ENCODE measurements at places on chromosomes 11 and 22.

GRCh38 chr11:35859301-35859700 is 84.6 kb upstream of the LDLRAD3 start:
- no peak for DNase-seq

DNA sequence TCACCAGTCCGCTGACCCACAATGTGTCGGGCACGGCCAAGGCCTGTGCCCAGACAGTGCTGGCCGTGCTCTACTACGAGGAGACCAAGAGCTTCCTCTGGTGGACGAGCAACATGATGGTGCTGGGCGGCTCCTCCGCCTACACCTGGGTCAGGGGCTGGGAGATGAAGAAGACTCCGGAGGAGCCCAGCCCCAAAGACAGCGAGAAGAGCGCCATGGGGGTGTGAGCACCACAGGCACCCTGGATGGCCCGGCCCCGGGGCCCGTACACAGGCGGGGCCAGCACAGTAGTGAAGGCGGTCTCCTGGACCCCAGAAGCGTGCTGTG is 6.1 kb downstream of the SLC35C1 start:
- DNase-seq = no peak

DNA sequence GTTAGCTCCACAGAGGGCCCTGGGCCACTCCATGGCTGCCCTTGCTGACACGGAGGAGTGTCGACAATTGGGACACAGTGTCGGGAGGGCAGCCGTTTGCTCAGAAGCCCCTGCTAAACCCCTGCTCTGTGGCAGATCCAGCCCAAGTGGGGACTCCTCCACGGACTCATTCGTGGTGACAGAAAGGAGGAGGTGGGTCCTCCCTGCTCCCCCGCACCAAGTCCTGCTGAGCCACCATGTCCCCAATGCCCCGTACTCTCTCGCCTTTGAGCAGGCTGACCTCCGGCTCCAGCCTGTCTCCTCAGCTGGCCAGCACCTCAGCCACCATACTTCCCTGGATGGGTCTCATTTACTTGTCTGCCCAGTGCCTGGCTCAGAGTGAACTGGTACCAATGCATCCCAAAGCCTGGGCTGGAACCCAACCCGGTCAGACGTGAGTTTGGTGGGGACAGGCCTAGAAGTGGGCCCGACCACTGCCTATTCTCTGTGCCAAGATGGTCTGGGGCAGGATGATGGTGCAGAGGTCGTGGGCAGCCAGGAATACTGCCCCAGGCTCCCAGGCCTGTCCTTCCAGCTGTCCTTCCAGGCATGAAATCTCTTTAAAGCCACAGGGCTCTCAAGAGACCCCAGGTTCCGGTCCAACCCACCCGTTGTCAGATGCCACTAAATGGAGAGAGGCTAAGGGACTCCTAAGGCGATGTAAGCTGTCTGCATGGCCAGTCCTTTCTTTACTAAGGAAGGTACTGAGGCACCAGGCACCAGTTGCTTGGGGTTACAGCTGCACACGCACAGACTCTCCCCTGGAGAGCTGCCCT is 4.3 kb downstream of the CBX6 start:
- DNase-seq = no peak

GRCh38 chr22:45868571-45869339 is 108.2 kb downstream of the WNT7B start:
- DNase-seq = no peak

GRCh38 chr11:2393111-2393868 is 7.3 kb upstream of the TSSC4 start:
- DNase-seq = no peak

- no peak for DNase-seq
Measured at GRCh38 chr11:19506816-19507486, 205.7 kb upstream of the NAV2 start.

DNA sequence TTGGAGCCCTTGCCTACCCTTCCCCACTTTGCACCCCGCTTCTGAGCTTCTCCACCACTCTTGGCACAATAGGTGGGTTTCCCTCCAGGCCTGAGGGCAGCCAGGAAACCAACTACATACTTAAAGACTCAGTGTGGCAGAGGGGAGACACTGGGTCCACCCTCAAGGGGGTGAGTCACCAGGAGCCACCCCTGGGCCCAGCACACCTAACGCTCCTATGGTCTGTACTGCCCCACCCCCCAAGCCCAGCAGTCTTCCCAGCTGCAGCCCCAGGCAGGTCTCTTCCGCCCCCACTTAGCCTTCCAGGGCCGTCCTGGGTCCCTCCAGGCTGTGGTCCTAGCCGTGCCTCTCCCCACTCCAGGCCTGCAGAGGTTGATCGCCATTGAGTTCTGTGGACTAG is 3.2 kb upstream of the TMPRSS13 start:
- DNase-seq = no peak

DNA sequence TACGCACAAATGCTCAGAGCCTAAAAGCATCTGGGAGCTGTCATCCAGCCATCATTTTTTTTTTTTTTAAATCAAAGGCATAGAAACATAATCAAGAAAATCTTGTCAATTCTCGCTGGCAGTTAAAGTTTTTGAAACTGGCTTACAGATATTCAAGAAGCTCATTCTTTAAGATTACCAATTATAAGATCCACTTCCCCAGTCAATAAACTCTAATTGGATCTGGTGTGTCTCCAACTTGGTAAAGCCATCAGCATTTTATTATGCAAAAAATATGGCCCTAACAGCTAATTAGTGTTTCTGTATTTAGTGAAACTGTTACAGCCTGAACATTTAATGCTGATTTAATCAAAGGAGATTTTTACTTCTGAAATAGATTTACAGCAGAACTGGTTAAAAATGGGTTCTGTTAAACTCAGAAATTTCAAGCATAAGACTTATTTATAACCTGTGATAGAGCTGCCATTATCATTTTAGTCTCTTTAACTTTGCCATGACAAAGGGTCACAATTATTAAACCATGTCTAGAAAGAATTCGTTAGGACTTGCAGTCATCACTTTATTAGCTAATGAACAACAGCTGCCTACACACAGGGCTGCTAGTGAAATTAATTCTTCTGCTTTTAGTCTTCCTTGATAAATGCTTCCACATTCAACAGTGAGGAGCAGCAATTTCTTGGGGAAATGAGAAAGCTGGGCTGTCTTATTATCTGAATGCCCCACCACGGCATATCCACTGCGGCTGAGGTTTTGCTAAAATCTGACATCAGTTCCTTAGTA is 176.4 kb upstream of the PITPNB start:
- DNase-seq = no peak

- DNase-seq = no peak
Measured at GRCh38 chr11:94734563-94735275, 33.4 kb upstream of the AMOTL1 start.

DNA sequence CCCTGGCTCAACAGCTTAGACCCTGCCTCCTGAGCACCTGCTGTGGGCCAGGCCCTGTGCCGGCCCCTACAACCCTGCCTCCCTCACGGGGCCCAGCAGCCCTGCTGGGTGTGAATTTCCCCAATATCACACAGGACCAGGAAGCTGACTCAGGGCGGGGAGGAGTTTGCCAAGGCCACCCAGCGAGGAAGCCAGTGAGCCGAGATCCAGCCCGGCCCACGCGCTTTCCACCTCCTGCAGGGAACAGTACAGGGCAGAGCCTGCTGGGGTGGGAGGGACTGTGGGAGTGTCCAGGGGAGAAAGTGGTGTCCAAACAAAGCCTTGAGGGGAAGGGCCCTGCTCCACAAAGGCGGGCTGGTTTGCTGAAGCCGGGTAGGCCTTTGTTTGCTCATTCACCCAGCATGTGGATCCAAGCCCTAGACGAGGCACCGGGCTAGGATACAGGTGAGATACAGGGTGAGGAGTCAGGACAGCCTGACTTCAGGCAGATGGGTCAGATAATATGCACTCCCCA is 26.8 kb downstream of the RPL3 start:
- no peak for DNase-seq

DNA sequence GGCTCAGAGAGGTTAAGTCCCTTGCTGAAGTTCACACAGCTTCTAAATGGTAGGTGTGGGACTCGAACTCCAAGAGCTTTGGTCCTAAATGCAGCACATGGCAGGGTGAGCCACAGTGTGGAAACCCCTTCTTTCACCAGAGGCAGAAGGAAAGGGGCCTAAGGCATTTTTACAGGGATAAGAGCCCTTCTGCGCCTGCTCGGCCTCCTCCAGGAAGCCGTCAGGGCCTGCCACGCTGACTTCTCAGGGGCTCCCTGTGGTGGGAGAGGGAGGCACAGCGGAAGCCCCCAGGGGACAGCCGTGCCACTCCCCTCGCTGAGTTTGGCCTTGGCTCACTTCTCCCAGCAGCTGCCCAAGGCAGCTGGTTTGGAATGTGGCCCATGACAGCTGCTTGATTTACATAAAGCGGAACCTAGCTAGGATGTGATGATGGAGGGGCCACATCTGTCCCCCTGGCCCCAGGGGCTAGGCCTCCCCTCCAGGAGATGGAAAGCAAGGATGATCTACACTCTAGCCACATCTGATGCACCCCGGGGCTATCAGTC is 35.4 kb downstream of the CD82 start:
- no peak for DNase-seq

DNA sequence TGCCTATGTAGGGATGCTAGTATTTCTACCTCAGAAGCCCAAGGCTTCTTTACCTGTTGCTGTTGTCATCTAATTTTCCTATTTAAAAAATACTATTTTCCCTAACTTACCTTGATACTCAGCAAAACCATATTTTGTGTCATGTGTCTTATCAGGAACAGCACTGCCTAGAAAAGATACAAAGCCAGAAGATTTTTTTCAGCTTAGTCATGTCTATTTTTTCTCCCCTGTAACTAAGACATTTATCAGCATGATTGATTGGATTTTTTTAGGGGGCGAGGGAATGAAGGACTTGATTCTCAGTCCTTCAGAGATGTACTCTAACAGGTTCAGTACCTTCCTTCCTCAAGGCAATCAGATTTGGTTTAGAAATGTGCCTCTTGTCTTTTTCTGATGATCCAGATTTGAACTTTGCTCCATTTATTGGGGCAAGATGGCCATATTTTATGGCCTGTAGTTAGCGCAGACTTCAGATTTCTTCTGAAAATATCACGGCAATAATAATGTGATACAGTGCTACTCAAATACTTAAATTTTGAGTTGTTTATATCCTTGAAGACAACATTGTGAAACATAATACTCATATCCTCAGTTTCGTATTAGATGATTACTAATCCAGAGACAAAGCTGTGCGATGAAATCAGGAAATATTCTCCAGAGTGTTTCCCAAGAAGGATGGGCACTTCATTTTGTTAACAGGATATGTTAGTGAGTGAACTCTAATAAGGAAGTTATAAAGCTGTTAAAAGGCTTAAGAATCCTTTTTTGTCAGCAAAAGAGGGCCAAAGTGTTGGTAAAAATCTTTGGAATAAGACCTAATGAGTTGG is 3.8 kb upstream of the PIK3IP1 start:
- DNase-seq = no peak

GRCh38 chr11:134272381-134273316 is 3.5 kb upstream of the GLB1L3 start:
- DNase-seq = no peak

DNA sequence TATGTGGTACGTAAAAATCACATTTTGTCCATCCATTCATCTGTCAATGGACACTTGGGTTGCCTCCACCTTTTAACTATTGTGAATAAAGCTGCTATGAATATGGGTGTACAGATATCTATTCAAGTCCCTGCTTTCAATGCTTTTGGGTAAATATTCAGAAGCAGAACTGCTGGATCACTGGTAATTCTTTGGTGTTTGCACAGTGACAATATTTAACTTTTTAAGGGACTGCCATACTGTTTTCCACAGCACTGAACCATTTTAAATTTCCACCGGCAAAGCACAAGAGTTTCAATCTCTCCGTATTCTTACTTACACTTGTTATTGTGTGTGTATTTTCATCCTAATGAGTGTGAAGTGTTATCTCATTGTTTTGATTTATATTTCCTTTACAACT is 79.4 kb downstream of the RBFOX2 start:
- no peak for DNase-seq

- DNase-seq = no peak
Measured at GRCh38 chr11:92751594-92751993, 217.9 kb upstream of the MTNR1B start.

- DNase-seq = peak; percentile 43
Measured at GRCh38 chr22:37193629-37194191, 5.7 kb upstream of the C1QTNF6 start.

DNA sequence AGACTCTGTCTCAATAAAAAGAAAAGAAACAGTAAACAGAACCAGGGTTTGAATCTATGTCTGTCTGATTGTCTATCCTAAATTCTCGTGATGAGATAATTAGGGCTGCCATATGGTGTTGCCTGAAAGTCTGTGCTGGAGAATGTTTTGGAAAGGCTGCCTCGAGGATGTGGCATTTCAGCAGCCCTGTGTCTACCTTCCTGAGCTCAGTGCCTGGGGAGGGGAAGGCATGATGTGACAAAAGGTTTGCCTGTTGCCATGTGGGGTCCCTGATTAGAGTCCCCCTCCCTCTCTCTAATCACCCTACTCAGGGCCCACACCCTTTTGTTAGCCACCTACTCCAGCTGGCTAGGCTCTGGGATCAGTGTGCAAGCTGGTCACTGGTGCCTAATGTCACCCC is 15.2 kb downstream of the CD82 start:
- DNase-seq = no peak

GRCh38 chr11:127986073-127986472 is 601.3 kb downstream of the ETS1 start:
- no peak for DNase-seq

DNA sequence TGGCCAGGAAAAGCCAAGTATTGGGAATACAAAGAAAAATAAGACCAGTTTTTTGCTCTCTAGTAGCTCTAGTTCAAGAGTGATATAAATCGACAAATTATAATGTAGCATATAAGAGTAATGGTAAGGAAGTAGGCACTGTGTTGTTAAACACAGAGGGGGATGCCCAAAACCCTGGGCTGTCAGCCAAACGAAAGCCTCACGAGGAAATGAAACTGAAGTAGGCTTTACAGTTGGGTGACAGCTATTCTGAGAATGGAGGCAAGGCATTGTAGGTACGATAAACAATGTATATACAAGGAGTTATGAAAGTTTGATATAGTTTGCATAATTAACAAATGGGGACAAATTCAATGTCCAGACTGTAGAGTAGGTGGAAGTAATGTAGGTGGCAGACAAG is 176.4 kb downstream of the FAM181B start:
- DNase-seq = no peak

GRCh38 chr22:33831207-33831606 is 89.1 kb downstream of the LARGE1 start:
- DNase-seq = no peak

DNA sequence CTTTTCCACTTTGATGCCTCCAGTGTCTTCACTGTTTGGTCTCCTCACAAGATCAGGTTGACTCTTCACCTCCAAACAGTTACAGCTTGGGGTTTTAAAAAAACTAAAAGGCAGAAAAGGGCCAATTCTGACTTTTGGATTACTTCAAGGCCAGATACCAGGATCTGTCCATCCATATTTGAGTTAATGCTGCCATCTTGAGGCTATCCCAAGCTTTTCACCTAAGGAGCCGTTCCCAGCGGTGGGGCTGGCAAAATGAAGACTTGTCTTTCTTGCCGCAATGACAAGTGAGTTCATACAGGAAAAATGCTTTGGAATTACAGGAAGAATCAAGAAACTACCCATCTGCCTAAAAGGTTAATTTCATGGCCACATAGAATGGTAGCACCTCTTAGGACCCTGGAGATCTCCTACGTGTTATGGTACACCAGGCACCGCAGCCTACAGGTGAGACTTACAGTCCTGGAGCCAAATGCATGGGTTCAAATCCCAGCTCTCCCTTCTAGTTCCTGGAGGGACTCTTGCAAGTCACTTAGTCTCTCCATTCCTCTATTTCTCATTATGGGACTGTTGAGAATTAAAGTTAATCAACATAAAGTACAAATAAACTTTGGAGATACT is 6.0 kb upstream of the OR5B21 start:
- DNase-seq = no peak

All from activated CD4-positive, alpha-beta T cell treated with anti-CD3 and anti-CD28 coated beads, Interleukin-2, amount 10 ng/mL, durations not matched to agents 7 days and 5 days (primary cell).